ENCODE measurements at places on chromosomes 13 and 19.

- DNase-seq: no peak
Observed at GRCh38 chr19:38592940-38593339, 24.8 kb downstream of the MAP4K1 start.

DNA sequence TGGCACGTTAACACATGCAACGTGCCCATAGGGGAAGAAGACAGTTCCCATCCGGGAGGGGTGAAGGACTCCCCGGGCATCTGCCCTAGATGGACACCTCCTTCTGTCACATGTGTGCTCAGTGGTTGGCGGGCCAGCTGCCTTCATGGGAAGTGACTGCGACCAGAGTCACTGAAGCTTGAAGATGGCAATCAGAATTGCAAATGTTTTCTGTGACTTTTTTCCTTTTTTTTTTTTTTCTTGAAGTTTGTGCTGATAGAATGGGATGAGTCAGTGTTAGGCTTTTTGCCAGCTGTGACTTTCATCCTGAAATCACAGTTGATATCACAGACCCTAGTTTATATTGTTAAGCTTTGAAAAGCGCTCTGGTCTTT, 109.2 kb upstream of the MCF2L start:
- DNase-seq: no peak

DNA sequence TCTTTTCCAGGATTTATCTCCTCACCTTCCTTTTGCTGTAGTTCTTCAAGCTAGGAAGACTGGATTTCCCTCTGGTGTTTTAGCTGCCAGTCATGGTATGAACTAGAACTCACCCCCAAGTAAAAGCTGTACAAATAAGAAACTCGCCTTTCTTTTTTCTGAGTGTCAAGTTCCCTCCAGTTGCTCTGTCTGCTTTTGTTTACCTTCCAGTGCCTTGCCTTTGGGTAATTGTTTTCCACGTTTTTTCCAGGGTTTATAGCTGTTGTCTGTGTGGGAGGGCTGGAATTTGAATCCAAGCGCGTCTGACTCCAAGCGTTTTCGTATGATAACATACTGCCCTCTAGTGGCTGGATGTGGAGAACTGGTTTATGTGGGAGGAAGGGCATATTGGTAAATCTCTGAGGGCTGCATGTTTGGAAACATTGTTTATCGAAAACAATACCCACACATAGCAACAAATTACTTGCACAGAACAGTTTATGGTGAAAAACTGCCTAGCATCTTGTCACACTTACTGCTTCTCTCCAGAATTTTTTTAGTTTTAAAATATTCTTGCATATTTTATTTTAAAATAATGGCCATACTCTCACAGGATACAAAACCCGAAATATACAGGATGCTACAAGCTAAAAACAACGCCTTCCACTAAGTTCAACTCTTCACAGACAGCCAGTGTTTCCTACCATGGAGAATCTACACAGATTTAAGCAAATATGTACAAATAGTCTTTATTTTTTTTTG, 19.2 kb downstream of the RCN3 start:
- peak; percentile 80 for DNase-seq

DNA sequence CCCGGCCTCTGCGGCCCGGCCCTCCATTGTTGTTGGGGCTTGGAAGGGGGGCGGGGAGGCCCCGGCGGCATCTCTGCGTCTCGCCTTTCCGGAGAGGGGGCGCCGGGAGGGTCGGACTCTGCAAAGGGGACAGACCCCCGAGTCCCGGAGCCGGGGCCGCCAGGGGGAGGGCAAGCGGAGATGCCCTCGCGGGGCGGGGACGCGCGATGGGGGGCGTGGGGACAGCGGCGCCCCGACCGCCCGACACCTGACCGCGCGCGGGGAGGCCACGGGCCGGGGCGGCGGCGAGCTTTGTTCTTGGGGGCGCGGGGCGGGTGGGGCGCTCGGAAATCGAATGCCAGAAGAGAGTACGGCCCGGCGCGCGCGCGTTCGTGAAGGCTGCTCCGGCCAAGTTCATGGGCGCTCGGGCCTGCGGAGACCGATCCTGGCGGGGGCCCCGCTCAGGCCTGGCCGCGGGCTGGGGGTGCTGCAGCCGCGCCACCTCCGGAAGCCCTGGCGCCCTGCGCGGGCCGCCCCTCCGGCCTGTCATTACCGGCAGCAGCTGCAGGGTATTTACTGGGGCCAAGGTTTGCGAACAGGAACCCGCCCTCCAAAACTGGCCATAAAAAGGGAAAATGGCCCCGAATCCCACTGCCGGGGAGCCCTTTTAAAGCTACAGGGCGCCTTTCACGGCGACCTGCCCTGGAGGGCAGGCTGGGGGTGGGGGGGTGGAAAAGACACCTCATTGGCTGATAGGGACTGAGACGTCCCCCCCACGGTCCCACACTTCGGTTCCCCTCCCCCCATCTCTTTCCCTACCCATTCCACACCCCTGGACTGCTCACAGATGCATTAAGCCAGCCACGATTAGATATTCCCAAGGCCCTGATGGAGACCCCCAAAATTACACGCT, 11.1 kb upstream of the NANOS3 start:
- DNase-seq: peak; percentile 67

DNA sequence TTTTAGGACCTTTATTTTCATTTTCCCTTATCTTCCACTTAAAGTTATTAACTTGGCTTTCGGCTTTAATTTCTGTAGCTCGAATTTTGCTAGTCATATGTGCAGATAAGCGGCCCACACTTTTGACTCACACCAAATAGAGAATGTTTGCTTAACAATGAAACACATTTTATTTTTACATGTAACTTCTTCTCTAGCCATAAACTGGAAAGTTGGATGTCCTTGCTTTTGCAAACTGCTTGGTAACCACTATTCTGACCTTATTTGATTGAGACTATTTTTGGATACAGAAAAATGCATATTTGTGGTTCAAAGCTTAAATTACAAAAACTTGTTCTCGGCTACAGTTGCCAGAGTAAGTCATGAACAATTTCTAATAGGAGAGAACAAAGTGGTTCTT, 600.0 kb downstream of the KCTD12 start:
- no peak for DNase-seq

GRCh38 chr13:102097708-102098107, 304.1 kb downstream of the FGF14 start:
- no peak for DNase-seq

DNA sequence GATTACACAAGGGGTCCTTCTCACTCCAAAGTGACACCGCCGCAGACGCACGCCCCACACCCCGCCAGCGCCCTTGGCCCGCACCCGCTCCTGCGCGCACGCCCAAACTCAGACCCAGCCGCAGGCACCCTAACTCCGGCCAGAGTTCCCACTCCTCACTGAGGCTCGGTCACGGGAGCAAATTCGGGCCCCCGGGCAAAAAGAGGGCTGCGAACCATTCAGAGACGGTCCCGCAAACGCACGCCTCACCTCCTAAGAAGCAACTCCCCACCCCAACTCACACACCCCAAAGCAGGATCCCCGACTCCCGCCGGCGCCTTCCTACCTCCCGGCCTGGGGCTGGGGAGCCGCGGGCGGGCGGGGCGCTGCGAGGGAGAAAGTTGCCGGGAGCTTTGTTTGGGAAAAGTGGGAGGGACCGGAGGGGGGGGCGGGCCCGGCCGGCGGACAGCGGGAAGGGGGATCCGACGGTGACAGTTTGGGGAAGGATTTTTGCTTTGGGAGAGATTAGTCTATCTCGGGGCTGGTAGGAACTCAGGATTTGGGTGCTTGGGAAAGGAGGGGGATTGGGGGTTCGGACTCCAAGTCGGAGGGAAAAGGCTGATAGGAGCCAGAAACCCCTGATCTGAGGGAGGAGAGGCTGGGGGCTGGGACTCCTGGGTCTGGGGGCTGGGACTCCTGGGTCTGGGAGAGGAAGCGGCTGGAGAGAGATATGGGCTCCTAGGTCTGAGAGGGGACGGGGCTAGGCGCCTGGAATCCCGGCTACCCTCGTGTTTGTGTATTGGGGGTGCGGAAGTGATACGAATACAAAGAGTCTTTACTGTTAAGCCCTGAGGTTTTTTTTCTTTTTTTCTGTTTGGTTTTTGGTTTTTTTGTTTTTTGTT, at the start of gene TEAD2:
TEAD2 (minus strand) TSS at position 369 of the 881 bp plus-strand sequence. CDS start 2,341 bp downstream, outside the sequence.
- DNase-seq: peak; percentile 41

DNA sequence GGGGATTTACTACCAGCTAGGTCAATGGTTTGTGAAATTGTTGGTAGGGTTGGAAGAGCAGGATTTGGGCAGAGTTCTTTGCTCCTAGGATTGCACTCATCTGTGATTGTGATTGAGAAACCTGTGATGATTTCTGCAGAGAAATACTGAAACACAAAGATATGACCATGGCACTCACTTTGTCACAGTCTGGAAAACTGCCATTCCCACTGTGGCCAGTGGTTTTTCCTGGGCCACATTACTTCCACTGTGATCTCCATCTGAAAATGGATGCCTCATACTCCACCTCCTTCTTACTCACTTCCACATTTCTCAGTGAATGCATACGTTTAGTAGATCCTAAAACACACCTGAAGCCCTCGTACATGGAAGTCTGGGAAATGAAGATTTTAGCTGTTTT, 593.2 kb downstream of the LMO7 start:
- DNase-seq: no peak

DNA sequence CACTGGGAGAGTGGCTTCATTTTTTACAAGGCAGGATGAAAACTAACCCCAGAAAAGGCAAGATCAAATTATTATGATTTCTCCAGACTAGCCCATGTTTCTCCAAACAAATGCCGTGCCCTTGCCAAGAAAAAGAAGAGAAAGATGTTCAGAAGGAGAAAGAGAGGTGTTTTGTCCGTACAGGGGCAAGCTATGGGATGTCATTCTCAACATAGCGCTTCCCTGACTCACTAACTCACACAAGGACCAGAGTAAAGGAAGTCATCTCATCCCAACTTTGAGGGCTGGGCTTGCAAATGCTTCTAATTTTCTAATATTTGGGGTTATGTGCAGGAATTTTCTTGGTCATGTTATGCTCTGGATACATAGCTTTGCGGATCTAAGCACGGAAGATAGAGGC, 224.2 kb upstream of the MAB21L1 start:
- no peak for DNase-seq

DNA sequence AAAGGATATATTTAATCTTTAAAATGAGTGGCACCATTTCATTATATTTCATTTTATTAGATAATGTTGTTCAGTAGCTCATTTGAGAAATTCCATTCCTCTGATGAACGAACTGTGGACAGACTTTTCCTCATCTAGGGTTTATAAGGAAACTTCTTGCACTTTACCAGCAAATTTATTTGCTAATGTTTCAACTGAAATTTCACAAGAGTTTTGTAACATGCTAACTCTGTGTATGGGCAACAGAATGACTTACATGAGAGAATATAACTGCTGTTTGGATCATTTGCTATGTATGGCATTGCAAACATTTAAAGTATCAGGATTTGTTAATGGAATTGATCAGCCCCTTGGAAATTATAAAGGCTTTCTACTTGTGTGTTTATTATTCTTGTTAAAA, 3.7 kb upstream of the IRS2 start:
- DNase-seq: no peak

DNA sequence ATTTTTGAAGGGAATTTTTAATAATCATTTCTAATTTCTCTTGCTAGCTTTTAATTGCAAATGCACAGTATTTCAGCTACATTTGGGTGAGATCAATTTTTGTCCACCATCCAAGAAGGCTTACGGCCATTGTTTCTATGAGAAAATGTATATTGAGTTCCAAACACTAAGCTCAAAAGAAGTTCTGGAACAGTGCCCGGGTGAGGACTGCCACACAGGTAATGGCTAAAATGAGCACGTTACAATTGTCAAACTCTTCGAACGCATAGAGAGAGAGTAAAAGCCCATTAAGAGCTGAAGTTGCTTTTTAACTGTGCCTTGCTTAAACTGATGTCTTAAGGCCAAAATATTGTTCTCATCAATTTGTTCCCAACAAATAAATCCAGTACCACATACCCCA, 755.0 kb downstream of the DIAPH3 start:
- DNase-seq: no peak

GRCh38 chr13:78193846-78194245, 275.2 kb upstream of the EDNRB start:
- no peak for DNase-seq

DNA sequence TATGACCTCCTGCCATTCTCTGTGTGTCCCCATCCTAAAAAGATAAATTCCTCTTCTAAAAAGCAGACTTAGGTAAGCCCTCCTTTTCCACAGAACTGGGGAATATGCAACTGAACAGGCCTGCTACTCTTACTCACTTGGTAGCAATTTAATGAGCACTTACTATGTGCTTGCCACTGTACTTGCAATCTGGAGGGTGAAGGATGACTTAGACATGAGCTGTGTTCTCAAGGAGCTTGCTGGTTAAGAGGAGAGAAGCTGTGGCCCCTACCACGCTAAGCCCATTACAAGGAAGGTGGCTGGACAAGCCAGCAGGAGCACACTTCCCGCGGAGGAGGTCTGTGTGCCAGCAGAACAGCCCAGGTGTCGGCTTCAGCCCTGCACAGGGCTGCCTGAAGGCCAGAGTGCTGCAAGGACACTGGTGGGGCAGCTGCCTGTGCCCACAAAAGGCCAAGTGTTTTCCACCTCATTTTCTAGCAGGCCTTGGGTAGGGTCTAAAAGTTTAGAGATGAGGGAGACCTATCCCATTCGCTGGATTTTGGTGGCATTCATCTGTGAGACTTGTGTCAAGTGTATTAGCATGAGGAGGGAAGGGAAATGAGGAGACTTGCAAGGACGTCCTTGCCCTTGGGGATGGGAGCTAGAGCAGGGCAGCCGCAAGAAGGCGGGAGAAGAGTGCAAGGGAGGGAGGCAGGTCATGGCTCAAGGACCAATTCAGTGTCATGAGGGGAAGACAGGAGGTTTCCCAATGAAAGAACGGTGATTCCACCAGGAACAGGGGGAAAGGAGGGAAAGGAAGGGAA, 52.0 kb downstream of the COL4A1 start:
- DNase-seq: no peak

DNA sequence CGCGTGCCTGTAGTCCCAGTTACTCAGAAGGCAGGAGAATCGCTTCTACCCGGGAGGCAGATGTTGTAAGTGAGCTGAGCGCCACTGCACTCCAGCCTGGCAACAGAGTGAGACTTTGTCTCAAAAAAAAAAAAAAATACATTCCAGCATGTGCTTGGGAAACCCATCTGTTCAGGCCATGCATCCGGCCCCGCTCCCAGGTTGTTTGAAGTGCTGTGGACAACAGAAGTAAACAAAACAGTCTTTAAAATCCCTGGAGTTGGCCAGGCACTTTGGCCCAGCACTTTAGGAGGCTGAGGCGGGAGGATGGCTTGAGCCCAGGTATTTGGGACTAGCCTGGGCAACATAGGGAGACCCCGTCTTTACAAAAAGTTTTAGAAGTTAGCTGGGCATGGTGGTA, 3.2 kb upstream of the PTPRS start:
- DNase-seq: no peak

GRCh38 chr19:33383720-33384292, 10.3 kb downstream of the CEBPG start:
- DNase-seq: no peak

- no peak for DNase-seq
Observed at GRCh38 chr19:50836543-50837195, 3.3 kb upstream of the KLK15 start.
